Islet precursor cell (in vitro differentiated cells): ENCODE measurements at places on chromosomes 13 and 19.
A peak's percentile ranks its signal among the peaks of the same experiment; 100 is the strongest.

- no peak for DNase-seq
Observed at GRCh38 chr19:56678205-56678604, 6.6 kb upstream of the ZNF835 start.

- DNase-seq = no peak
Observed at GRCh38 chr13:41916173-41916954, 44.5 kb downstream of the VWA8 start.

DNA sequence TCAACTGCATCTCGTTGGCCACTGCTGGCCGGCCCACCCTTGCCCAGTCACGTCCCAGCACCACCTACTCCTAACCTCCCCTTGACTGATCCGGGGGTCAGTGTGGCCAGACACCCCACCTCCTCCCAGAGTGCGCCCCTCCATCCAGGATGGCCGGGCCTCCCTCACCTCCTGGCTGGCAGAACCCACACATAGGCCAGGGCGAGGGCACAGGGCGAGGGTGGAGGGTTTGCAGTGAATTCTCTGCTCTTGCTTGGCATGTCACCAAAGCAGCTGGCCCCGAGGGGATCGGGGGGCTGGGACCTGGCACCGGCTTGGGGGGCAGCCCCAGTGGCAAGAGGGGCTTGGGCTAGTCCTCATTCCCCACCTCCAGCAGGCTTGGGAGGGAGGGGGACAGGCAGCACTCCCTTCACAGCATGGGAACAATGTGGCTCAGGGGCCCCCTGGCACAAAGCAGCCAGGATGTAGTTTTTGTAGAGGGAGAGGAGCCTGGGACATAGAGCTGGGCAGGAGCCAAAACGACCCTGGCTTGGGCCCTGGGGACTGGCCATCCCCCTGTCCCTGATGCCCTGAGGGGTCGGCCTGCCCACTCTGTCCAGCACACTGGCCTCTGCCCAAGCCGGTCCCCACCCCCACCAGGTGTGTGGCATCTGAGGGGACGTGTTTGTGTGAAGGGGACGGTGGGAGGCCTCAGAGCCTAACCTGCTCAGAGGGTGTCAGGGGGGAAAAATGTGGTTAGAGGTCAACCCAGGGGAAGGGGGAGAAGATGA is 28.5 kb upstream of the ASF1B start:
- DNase-seq = no peak

GRCh38 chr13:22102271-22102670 is 431.4 kb downstream of the FGF9 start:
- no peak for DNase-seq

GRCh38 chr19:1254530-1255185 is 6.3 kb downstream of the MIDN start:
- no peak for DNase-seq

DNA sequence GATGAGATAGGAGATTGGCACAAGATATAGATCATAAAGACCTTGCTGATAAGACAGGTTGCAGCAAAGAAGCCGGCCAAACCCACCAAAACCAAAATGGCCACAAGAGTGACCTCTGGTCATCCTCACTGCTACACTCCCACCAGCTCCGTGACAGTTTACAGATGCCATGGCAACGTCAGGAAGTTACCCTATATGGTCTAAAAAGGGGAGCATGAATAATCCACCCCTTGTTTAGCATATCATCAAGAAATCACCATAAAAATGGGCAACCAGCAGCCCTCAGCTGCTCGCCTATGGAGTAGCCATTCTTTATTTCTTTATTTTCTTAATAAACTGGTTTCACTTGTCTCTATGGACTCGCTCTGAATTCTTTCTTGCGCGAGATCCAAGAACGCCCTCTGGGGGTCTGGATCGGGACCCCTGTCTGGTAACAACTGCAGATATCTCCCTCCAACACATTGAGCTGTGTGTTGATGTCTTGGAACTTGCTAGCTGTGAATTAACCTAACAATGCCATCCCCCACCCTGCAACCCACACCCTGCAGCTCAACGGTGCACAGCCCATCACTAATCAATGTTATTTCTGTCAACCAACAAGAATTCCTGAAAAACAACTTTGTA is 27.1 kb upstream of the GRTP1 start:
- DNase-seq = peak; percentile 50
